GM23338 (cell line): ENCODE measurements at places on chromosomes 11 and 22. TPM values are rescaled to one million over a fixed set of nuclear protein-coding genes. Genes with fewer than 3 reads are reported as not detected.

DNA sequence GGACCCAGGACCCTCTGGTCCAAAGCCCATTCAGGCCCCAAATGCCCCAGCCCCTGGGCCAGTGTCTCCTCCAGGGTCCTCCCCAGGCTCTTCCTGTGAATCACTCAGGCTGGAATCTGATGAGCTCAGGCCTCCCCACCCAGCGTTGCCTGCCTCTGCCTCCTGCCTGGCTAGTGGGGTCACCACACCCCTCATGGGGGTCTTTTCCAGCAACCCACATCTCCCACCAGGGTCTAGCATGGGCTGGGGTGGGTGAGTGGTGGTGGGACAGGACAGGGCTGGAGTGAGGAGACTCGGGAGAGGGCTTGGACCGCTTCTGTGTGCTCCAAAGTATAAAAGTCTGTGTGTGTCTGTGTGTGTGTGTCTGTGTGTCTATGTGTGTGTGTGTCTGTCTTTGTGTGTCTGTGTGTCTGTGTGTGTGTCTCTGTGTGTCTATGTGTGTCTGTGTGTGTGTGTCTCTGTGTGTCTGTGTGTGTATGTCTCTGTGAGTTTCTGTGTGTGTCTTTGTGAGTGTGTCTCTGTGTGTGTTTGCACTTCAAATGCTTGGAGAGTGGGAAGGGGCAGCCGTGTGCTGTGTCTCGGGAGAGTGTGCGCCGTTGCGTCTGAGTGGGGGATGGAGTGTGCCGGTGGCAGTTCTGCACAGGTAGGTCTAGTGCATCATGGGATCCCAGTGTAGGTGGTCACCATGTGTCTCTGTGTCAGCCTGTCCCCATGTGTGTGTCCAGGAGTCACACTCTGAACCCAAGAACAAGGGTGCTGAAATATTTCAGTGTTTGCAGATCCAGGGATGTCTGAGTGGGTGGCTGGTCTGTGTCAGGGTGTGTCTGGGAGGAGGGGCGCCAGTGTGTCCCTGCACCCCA is 8.8 kb downstream of the RIN1 start:
- no peaks in the 10 kb centered on the region for H3K27me3 ChIP-seq
- H3K4me1 ChIP-seq = peaks cover 5% of the 10 kb centered on the region; the same call in 1 of the 2 replicates
- no peaks in the 10 kb centered on the region for H3K36me3 ChIP-seq
- DNase-seq = no peak

GRCh38 chr11:29361369-29361768 is 655.5 kb downstream of the KCNA4 start:
- H3K27ac ChIP-seq = no peak overlapping the region
- H3K4me1 ChIP-seq = no peaks in the 10 kb centered on the region
- no peaks in the 10 kb centered on the region for H3K36me3 ChIP-seq
- H3K27me3 ChIP-seq = peaks cover 69% of the 10 kb centered on the region
- no peak overlapping the region for H3K4me3 ChIP-seq

DNA sequence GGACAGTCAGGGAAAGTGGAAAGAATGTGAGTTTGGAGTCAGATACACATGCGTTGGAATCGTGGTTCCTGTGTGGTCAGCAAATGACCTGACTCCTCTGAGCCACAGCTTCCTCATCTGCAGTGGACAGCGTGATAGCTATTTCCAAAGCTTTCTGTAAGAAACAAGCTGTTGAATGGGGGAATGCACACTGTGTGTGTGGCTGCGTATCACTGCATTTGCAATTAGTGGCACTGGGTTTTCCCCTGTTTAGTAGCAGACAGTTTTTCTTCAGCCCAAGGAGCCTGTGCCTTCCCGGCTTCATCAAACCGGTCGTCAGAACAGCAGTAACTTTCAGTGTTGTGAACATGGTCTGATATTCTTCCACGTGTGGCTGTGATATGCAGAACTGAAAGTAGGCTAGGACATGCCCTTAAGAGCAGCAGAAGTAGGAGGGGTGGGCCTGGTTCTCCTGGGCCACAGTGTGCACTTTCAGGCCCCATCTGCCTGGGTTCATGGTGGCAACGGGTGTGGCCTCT is 121.5 kb downstream of the RRAS2 start:
- peaks cover 1% of the 10 kb centered on the region; the same call in 1 of the 2 replicates for H3K4me1 ChIP-seq
- H3K4me3 ChIP-seq = no peak overlapping the region
- H3K27ac ChIP-seq = no peak overlapping the region
- H3K27me3 ChIP-seq = no peaks in the 10 kb centered on the region
- no peaks in the 10 kb centered on the region for H3K36me3 ChIP-seq

The NPTXR gene
- 9.3 and 13.4 TPM in 2 replicates for total RNA-seq

DNA sequence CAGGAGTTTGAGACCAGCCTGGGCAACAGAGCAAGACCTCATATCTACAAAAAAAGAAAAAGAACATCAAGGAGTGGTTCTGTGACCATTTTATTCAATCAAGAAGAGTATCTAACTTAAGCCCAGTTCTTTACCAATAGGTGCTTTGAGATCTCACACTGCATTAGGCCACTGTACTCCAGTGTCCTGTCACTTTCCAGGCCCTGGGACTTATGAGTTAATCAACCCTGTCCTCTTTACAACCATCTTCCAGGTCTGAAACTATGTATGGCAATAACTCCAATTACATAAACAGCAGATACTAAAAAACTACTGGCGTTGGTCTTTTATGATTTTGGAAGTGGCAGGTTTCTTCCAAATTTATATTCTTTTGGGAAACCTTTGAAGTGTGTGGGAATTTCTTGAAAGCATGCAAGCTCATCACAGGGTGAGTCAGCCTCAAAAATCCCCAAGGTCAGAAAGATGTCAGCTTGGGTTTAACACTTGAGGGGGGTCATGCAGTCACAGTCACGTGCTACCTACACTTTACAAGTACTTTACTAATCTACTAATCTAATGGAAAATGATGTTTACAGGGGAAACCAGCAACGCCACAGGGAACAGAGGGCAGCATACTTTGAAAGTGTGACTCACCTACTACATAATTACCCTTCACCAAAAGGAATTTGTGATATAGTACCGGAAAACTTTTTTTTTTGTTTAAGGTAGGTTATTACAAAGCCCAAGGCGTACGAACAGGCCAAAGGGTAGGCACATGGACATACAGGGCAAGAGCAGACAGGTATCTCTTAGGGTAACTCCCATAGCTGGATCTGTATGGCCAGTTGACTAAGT is 15.6 kb downstream of the PISD start:
- peak overlapping the region; percentile 84 for H3K27ac ChIP-seq
- H3K4me1 ChIP-seq = peaks cover 32% of the 10 kb centered on the region
- H3K36me3 ChIP-seq = peaks cover 18% of the 10 kb centered on the region
- no peaks in the 10 kb centered on the region for H3K27me3 ChIP-seq
- DNase-seq = no peak

DNA sequence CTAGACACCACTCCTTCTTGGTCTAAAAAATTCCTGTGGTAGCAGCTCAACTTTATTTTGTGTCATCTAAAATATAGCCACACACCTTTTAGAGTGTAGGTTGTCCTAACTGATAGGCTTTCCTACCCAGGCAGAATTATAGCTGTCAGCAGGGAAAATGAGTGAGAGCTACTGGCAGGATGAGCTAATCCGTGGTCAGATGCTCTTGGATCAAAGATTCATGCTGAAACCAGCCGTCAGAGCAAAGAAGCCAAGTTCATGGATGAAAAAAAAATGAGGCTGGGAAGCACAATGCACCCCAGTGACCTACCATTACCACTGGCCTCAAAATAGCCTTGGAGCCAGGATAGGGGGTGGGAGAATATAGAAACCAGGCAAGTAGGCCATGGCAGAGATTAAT is 113.1 kb upstream of the BLID start:
- no peak overlapping the region; the same call in 1 of the 2 replicates for H3K4me3 ChIP-seq
- H3K36me3 ChIP-seq = no peaks in the 10 kb centered on the region
- DNase-seq = no peak

The INPP5J gene
- 11.2 and 14.5 TPM in 2 replicates for total RNA-seq

GRCh38 chr11:71062199-71062598 is 190.2 kb downstream of the SHANK2 start:
- no peaks in the 10 kb centered on the region for H3K36me3 ChIP-seq
- DNase-seq = peak; percentile 50
- no peak overlapping the region for H3K4me3 ChIP-seq
- H3K4me1 ChIP-seq = no peaks in the 10 kb centered on the region
- no peaks in the 10 kb centered on the region for H3K27me3 ChIP-seq

The BTG4 gene
- 0.31 TPM in 1 of 2 replicates, not detected in the other for total RNA-seq

DNA sequence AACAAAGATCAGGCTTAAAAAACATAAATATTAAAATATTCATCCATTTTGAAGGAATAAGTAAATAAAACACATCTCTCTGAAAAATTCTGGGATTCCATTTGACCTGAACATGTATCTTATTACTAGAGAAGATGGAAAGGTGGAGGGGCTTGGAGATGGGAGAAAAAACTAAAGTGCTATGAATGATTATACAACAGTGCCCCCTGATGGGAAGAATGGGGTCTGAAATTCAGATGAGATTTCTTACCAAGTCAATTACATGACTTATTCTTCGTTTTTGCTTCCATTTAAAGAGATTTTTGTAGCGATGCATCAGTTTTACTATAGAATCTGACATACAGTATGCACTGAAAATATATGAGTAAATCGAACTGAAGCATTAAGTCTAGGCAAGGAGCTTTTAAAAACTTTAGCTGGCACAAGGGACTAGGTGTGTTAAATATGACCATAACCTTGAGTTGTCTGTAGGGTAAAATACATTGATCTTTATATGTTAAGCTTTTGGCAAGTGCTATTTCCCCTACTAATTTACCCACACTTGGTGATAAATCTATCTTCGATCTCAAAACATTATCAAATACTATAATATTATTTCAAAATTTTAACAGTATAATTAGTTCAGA is 718.8 kb downstream of the CNTN5 start:
- no peak overlapping the region for H3K4me3 ChIP-seq
- DNase-seq = peak; percentile 79
- H3K36me3 ChIP-seq = no peaks in the 10 kb centered on the region

- DNase-seq = no peak
- no peaks in the 10 kb centered on the region for H3K27me3 ChIP-seq
- H3K4me1 ChIP-seq = no peaks in the 10 kb centered on the region
- no peak overlapping the region for H3K4me3 ChIP-seq
- H3K36me3 ChIP-seq = no peaks in the 10 kb centered on the region
- H3K27ac ChIP-seq = no peak overlapping the region
Measured at GRCh38 chr11:33214187-33214586, 43.0 kb upstream of the HIPK3 start.

The PDGFB gene
- total RNA-seq = 5.2 and 8.0 TPM in 2 replicates

The EHF gene
- total RNA-seq = not detected in 2 replicates

The P2RY6 gene
- not detected in 2 replicates for total RNA-seq

DNA sequence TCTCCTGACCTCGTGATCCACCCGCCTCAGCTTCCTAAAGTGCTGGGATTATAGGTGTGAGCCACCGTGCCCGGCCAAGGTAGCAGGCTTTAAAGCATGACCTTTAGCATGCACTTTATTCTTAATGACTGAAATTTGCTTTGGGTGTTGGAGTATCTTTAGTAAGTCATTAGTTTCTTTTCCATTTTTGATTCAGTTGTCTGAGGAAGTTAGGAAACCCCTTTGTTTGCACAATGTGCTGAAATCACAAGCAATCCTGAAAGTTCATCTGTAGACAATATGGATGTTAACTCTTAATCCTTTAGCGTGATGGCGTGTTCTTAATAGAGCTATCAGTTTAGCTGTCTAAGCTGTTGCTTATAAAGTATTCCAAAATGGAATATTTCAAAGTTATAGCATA is 16.8 kb downstream of the SDHD start:
- H3K27me3 ChIP-seq = no peaks in the 10 kb centered on the region
- no peak overlapping the region for H3K27ac ChIP-seq
- no peaks in the 10 kb centered on the region for H3K4me1 ChIP-seq
- no peaks in the 10 kb centered on the region for H3K36me3 ChIP-seq
- H3K4me3 ChIP-seq = no peak overlapping the region

DNA sequence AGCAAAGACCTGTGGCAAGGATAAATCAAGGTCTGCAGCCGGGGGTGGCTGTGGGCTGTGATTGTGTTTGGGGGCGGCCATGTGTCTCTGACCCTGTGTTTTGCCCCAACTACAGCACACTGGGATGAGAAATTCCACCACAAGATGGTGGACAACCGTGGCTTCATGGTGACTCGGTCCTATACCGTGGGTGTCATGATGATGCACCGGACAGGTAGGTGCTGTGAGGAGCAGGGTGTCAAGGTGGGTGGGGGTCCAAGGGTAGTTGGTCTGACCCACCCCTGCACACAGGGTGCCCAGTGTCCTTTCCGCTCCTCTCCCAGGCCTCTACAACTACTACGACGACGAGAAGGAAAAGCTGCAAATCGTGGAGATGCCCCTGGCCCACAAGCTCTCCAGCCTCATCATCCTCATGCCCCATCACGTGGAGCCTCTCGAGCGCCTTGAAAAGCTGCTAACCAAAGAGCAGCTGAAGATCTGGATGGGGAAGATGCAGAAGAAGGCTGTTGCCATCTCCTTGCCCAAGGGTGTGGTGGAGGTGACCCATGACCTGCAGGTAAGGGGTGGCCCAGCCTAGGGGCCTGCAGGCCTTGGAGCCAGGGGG is 6.7 kb downstream of the SERPINH1 start:
- no peak overlapping the region for H3K4me3 ChIP-seq
- H3K27me3 ChIP-seq = no peaks in the 10 kb centered on the region
- DNase-seq = no peak
- peaks cover 21% of the 10 kb centered on the region for H3K4me1 ChIP-seq
- no peak overlapping the region for H3K27ac ChIP-seq
- peaks cover 60% of the 10 kb centered on the region for H3K36me3 ChIP-seq

DNA sequence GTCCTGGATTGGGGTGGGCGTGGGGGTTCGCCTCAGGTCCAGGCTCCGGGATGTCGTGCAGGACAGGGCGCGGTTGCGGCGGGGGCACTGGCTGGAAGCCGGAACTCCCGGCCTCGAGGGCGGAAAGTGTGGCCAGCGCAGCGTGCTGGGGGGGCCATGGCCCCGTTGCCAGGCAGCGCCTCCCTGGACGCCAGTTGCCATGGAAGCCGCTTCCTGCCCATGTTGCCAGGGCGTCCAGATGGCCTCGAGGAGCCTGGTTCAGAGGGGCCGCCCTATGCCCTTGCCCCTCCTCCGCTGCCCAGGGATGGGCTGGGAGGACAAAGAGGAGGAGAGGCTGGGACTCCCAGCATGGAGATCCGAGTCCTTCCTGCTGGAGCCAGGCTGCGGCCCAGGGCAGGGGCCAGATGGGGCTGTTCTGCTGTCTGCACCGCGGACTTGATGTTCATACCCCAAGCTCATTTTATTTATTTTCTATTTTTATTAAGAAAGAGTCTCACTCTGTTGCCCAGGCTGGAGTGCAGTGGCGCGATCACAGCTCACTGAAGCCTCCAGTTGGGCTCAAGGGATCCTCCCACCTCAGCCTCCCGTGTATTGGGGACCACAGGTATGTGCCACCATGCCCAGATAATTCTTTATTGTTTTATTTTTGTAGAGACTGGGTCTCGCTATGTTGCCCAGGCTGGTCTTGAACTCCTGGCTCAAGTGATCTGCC is 4.6 kb upstream of the CCDC188 start:
- no peaks in the 10 kb centered on the region for H3K27me3 ChIP-seq
- no peak for DNase-seq
- H3K36me3 ChIP-seq = no peaks in the 10 kb centered on the region
- no peak overlapping the region for H3K4me3 ChIP-seq
- H3K4me1 ChIP-seq = no peaks in the 10 kb centered on the region

DNA sequence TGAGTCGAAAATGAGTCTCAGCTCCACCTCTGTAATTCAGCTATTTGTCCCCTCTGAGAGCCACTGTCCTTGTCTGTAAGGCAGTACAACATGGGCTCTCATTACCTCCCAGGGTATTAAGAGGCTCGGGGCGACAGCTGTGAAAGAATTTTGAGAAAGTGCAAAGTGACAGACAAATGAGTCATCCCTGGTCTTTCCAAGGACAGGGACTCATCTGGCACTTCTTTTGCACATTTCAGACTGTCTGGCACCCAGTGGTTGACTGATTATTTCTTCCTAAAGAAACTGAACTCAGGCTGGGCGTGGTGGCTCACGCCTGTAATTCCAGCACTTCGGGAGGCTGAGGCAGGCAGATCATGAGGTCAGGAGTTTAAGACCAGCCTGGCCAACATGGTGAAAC is 62.1 kb upstream of the ARFGAP3 start:
- no peak for DNase-seq
- H3K4me3 ChIP-seq = no peak overlapping the region
- H3K27me3 ChIP-seq = no peaks in the 10 kb centered on the region
- H3K27ac ChIP-seq = no peak overlapping the region
